ENCODE measurements at places on chromosomes 5 and 9.

GRCh38 chr5:38078161-38078560 is 180.2 kb upstream of the EGFLAM start:
- no peak for DNase-seq

DNA sequence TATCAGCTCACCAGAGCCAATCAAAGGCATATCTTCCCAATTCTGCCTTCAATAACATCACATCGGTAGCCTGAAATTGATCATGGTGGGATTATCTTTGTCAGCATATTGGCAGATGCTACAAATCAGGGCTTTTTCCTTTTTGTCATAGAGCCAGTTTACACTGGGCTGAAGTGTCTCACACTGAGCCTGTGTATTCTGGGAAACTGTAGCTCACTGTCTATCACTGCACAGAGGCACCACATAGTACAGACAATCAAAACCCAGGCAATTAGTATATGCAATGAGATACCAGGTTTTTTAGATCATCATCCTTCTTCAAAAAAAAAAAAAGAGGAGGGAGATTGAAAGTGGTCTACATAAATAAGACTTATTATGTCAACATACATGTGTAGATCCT is 46.6 kb downstream of the ADAM19 start:
- no peak for DNase-seq

- no peak for DNase-seq
Measured at GRCh38 chr9:88355166-88355565, 33.1 kb upstream of the SPIN1 start.

DNA sequence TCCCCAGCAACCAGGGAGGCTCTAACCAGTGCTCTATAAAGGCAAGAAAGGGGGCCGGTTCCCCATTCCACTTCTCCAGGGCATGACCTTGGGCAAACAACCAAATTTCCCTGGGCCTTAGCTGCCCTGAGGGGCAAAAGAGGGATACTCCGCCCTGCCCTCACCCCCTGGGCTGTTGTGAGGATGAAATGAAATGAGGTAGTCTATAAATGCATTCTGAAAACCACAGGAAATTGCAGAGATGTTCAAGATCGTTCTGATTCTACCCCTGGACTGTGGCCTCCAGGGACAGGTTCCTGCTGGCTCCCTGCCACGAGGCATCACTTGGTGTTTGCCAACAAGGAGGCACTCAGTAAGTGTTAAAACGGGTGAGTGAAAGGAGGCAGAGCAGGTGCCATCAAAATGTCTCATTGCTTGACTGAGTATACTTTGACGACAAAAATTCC is 5.7 kb downstream of the RAPGEF1 start:
- DNase-seq: peak; percentile 79

DNA sequence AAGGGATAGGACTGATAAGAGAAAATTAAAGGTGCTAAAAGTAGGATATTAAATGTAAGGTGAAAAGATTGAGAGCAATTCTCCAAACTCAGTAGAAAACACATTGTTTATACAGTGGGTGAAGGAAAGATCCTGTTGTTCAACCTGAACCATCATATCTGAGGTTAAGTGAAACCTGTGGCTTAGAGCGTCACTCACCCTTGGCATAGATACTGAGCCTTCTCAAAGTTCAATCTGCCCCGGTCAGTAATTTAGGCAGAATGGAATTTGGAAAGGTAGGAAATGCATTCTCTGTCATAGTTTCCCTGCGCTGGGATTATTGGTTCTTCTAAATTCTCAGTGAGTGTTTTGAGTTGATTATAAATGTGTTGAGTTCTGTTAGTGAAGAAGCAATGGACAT is 456.2 kb upstream of the NMUR2 start:
- no peak for DNase-seq

GRCh38 chr9:75490326-75490725 is 400.1 kb upstream of the PCSK5 start:
- no peak for DNase-seq

- peak; percentile 43 for DNase-seq
Measured at GRCh38 chr5:65742565-65743231, 20.7 kb downstream of the NLN start.

DNA sequence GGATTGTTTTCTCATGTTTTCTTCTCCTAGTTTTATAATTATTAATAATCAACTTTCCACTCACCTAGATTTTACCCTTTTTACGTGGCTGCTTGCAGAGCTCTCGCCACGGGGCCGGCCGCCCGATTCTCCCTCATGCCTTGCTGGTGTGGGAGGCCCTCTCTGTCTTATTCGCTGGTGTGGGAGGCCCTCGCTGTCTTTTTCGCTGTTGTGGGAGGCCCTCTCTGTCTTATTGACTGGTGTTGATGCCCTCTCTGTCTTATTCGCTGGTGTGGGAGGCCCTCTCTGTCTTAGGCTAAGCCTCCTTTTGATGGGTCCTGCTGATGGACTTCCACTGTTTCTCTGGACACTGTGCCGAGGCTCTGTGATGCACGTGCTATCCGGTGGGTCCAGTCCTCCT is 161.3 kb upstream of the IRX2 start:
- DNase-seq: no peak

- no peak for DNase-seq
Measured at GRCh38 chr5:133472829-133473228, 139.5 kb downstream of the FSTL4 start.

GRCh38 chr5:60346393-60346792 is 353.6 kb downstream of the DEPDC1B start:
- DNase-seq: no peak

- no peak for DNase-seq
Measured at GRCh38 chr9:131475111-131475955, 27.4 kb upstream of the POMT1 start.

- DNase-seq: no peak
Measured at GRCh38 chr5:21684992-21685391, 1168.2 kb downstream of the CDH12 start.

DNA sequence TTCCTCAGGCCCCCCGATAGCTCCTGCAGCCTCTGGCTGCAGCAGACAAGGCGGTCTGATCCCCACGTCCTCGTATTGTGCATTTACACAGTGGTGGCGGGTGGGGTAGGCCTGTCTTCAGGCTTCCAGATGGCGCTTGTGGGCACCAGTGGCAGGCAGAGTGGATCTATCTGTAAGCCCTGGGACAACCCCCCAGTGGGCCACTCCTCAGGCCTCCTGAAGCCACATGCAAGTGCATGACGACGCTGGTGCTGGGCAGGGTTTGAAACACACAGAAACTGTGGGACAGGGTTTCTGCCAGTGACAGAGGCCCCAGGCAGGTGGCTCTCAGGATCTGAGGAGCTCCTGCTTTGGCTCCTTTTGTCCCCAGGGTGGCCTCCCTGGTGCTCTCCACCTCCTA is 42.0 kb downstream of the SLF1 start:
- no peak for DNase-seq

GRCh38 chr5:71533615-71534014 is 53.5 kb upstream of the MCCC2 start:
- peak; percentile 68 for DNase-seq

- no peak for DNase-seq
Measured at GRCh38 chr9:35816708-35817107, 1.9 kb upstream of the HINT2 start.

DNA sequence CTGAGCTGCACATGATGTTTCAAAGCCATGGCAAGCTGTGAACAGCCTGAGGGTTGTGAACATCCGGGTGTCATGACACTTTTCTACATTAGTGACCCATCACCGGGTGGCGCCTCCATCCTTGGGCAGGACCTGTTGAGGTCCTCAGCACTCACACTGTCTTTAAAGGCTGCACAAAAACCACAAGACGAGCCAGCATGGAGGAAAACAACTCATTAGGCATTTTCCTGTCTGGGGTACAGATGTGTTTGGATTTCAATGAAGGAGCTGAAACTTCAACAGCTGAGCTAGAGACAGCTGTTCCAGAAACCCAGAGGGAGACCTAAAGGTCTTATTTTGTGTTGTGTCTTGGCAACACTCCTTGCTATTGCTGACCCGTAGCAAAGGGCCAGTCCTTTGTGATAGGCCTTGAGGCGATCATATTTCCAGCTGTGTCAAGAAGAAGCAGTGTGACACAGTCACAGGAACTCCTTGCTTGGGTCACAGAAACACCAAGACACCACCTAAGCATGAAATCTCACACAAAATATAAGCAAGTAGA is 151.8 kb upstream of the VLDLR start:
- DNase-seq: no peak

- no peak for DNase-seq
Measured at GRCh38 chr5:126976520-126977172, 53.7 kb downstream of the MARCHF3 start.

DNA sequence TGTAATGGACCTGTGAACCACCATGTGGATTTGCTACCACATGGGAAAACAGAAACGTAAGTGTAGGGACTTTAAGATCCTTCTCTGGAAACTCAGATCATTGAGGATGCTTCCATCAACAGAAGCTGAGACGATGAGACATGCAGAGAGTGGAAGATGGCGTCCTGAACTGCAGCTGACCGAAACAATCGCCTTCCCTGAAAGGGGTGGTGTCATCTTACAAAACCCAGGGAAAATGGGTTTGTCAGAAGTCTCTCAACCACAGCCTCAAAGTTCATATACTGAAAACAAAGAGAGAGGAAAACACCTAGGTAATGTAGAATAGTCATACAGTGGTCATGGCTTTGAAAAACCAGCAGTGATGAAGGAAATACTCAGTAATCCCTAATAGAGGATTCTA is 6.6 kb upstream of the PTPN3 start:
- DNase-seq: no peak

DNA sequence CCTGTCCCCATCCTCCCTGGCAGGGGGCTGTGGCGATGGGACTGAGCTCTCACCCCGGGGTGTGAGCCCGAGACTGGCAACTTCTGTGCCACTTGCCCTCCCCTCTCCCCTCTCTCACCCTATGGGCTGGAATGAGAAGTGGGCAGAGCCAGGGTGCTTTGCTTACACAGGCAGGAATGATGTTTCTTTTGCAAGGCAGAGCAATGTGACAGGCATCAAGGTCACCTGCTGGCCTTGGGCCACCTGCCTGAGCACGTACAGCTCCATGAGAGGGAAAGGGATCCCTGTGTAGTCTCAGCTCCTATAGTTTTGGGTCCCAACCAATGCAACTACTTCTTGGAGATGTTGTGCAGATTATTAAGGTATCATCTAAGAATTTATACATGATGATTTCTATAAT is 252.8 kb upstream of the DAP start:
- no peak for DNase-seq

- no peak for DNase-seq
Measured at GRCh38 chr9:74570879-74571512, 73.9 kb downstream of the RORB start.

- no peak for DNase-seq
Measured at GRCh38 chr9:76657265-76657664, 107.0 kb upstream of the PCA3 start.

DNA sequence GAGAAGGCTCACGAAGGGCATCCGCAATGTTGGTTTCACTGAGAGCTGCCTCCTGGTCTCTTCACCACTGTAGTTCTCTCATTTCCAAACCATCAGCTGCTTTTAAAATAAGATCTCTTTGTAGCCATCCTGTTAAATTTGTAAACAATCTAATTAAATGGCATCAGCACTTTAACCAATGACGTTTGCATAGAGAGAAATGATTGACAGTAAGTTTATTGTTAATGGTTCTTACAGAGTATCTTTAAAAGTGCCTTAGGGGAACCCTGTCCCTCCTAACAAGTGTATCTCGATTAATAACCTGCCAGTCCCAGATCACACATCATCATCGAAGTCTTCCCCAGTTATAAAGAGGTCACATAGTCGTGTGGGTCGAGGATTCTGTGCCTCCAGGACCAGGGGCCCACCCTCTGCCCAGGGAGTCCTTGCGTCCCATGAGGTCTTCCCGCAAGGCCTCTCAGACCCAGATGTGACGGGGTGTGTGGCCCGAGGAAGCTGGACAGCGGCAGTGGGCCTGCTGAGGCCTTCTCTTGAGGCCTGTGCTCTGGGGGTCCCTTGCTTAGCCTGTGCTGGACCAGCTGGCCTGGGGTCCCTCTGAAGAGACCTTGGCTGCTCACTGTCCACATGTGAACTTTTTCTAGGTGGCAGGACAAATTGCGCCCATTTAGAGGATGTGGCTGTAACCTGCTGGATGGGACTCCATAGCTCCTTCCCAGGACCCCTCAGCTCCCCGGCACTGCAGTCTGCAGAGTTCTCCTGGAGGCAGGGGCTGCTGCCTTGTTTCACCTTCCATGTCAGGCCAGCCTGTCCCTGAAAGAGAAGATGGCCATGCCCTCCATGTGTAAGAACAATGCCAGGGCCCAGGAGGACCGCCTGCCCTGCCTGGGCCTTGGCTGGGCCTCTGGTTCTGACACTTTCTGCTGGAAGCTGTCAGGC is 16.6 kb downstream of the SQSTM1 start:
- DNase-seq: peak; percentile 18

DNA sequence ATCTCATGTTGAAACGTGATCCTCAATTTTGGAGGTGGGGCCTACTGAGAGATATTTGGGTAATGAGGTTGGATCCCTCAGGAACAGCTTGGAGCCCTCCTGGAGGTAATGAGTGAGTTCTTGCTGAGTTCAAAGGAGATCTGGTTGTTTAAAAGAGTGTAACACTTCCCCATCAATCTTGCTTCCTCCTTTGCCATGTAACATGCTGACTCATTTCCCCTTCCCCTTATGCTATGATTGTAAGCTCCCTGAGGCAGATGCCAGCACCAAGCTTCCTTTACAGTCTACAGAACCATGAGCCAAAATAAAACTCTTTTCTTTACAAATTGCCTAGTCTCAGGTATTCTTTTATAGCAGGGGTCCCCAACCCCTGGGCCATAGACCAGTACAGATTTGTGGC is 352.3 kb downstream of the SLCO4C1 start:
- DNase-seq: no peak

All from CD4-positive, alpha-beta T cell treated with Interleukin-4 for 1 hour (primary cell).